ENCODE measurements at places on chromosomes 1 and 21.

DNA sequence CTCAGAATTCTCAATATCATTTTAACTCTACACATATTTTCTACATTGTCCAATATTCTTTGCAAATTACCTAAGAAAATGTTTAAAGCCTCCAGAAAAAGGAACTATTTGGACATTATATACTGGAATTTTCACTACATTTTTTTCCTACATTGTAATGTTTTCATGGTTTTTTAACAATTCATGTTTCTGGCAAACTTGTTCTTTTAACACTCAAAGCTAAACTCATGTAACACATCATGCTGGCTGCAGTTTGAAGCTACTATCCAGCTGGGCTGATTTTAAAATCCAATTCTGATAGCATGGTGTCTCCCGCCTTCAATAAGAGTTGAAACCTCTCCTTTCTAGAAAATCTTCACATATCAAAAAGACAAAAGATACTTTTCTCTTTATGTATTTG is 52.0 kb downstream of the TGFBR3 start:
- DNase-seq: no peak

DNA sequence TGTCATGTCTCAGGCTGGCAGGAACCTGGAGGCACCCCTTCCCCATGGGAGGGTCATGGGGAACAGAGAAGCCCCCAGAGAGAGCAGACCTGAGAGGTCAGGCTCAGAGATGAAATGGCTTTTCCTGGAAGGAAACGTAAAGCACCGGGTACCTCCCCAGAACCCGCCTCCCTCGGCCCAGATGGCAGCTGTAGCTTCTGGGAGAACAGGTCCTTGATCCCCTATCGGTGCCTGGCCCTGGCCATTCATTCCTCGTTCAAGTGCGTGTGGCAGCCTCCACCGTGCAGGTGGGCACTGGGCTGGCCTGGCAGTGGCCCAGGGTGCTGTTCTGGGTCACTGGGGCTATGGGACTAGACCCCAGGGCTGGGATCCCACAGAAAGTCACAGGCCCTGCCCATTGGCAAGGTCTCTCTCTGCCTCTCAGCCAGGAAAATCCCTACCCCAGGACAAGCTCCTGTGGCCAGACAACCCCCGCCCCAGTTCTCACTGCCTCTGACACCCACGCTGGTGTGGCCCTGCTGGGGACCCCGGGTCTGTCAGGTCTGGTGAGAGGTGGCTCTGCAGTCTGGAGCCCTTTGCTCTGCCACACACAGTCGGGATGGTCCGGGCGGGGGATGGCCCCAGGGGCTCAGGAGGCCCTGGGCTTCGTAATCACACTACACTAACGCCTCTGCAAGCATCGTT is 183.2 kb upstream of the VAMP3 start:
- DNase-seq: no peak

GRCh38 chr1:164559342-164560051 is 513 bp downstream of the PBX1 start:
- DNase-seq: no peak

- DNase-seq: no peak
Measured at GRCh38 chr1:203665993-203666392, 39.4 kb downstream of the ATP2B4 start.

- no peak for DNase-seq
Measured at GRCh38 chr1:192100686-192101468, 57.4 kb upstream of the RGS18 start.

DNA sequence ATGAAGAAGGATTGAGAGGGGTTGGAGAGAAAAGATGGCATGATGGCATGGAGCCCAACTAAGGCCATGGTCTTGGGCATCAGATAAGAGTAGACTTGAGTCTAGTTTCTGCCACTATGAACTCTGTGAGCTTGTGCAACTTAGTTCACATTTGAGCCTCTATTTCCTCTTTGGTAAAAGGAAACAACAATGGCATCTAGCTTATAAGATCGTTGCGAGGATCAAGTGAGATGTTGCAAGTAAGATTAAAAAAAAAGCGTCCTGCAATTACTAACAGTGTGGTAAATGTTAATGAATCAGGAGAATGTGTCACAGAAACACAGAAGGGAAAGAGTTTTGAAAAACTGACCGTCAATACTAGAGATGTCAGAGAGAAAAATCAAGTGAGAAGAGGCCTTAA is 202.9 kb upstream of the FGGY start:
- DNase-seq: no peak

- DNase-seq: no peak
Measured at GRCh38 chr1:61138921-61139774, 56.8 kb downstream of the NFIA start.

GRCh38 chr21:46500224-46500861 is 41.7 kb downstream of the DIP2A start:
- DNase-seq: no peak

GRCh38 chr1:85554630-85555327 is 25.8 kb upstream of the CCN1 start:
- no peak for DNase-seq

DNA sequence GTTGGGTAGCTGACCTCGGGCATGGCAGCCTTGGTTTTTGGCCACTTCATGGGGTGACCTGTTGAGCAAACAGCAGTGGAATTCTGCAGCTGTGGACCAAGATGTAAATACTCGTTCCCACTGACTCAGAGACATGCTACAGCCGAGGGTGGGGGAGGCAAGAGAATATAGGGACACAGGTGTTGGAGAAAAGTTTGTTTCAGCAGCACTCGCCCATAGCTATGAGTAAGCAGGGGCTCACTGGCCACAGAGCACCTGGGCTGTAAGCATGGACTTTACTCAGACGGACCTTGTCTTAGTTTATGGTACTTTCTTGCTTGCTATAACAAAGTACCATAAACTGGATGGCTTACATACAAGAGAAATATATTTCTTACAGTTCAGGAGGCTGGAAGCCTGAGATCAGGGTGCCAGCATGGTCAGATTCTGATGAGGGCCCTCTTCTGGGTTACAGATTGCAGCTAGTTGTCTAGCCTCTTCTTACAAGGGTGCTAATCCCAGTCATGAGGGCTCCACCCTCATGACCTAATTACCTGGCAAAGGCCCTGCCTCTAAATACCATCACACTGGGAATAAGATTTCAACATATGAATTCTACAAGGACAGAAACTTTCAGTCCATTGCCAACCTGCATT is 437.2 kb upstream of the DAB1 start:
- DNase-seq: no peak

GRCh38 chr21:31946231-31946630 is 73.4 kb downstream of the HUNK start:
- DNase-seq: no peak

DNA sequence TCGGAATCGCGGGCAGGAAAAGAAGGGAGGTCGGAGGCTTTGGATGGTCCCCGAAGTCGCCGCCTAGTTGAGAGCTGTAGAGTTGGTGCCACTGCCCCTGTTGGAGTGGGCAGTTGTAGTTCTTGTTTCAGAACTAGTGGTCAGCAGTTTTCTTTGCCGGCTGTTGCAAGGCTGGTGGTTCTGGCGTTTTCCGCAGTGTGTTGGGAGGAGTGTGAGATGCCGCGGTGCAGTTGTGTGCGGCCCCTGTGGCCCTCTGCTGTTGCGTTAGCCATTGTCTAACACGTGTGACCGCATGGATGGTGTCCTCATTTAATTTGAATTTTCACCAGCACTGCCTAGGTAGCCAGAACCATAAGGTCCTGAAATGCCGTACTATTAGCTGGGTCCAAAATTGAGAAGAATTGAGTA is 1.4 kb downstream of the ARF1 start:
- DNase-seq: no peak

GRCh38 chr1:209207701-209208286 is 375.7 kb upstream of the CAMK1G start:
- no peak for DNase-seq

DNA sequence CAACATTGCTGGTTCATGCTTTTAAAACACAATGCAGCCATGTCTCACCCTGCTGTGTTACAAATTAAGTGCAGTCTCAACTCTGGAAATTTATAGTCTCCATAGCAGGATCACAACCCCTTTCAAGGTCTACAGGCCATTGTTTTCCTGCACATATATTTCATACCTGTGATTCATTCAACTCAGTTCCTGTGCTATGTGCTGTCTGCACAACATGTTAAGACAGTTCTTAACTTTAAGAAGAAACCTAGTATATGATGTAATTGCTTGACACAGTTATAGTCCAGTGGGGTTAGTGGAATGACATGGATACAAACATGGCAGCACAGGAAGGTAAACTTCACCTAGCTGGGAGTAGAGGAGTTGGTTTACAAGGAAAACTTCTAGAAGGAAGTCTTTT is 106.4 kb downstream of the IFI44 start:
- DNase-seq: no peak

DNA sequence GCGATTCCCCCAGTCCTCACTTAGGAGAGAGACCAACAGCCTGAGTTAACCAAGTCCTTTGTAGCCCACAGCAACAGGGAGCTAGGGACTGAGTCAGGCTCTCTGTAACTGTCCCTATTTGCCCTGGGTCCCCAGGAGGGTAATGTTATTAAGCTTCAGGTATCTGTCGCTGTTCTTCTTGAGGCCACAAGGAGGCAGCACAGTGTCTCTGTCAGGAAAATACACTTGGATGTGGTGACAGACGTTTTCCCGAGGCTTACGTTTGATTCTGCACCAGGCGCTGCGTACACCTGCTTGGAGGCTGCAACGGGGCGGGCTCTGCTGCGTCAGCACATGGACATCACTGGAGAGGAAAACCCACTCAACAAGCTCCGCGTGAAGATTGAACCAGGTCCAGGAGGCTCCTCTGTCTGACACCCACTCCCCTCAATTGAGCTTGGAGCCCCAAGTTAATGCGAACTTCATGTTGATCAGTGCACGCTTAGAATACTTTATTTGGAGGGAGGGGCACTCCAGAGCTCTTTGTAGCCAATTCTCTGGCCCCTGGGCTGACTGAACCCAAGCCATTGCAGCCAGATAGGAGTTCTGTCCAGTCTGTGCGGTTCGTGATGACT is 10.7 kb upstream of the ELF3 start:
- DNase-seq: no peak

DNA sequence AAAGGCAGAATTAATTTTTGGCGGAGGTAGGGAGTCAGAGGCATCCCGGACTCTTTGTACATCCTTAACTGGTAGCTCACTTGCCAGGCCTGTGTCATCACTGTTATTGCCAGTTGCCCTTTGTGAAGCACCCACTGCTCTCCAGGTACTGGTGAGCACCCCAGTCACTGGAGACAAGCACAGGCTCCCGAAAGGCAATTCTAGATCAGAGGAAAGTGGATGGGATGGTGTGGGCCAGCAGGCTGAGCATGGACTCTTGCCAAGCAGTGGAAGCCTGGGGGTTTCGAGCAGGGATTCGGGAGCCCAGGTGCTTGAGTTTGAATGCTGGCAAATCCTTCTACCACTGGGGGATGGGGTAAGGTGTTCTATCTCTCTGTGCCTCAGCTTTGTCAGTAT is 551.1 kb downstream of the MATN1 start:
- DNase-seq: no peak

GRCh38 chr1:16235944-16236510 is 956 bp downstream of the CPLANE2 start:
- peak; percentile 25 for DNase-seq

- DNase-seq: no peak
Measured at GRCh38 chr1:32112806-32113375, 5.0 kb downstream of the KPNA6 start.

- no peak for DNase-seq
Measured at GRCh38 chr1:59521456-59521855, 224.6 kb downstream of the FGGY start.

DNA sequence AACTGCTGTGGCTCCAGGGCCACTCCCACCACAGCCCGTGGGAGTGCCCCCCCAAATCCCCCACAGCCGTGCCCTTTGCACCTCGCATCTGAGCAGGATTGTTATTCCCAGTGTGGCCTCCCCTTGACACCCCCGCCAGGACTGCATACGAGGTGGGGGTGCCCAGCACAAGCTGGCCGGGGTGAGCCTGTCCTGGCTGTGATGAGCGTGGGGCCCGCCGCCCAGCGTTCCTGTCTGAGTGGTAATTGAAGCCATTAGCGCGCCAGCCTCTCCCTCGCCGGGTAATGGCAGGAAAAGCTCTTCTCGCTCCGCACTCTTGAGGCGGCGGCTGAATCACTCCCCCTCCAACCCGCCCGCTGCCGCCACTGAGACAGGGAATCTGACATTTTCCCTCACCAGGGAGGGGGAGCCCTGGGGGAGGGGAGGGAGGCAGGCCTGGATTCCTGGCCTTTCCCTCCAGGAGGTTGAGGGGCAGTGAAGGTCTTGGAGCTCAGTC is 27.7 kb downstream of the PTPRF start:
- DNase-seq: no peak

- no peak for DNase-seq
Measured at GRCh38 chr1:221204055-221204833, 325.0 kb downstream of the HLX start.

DNA sequence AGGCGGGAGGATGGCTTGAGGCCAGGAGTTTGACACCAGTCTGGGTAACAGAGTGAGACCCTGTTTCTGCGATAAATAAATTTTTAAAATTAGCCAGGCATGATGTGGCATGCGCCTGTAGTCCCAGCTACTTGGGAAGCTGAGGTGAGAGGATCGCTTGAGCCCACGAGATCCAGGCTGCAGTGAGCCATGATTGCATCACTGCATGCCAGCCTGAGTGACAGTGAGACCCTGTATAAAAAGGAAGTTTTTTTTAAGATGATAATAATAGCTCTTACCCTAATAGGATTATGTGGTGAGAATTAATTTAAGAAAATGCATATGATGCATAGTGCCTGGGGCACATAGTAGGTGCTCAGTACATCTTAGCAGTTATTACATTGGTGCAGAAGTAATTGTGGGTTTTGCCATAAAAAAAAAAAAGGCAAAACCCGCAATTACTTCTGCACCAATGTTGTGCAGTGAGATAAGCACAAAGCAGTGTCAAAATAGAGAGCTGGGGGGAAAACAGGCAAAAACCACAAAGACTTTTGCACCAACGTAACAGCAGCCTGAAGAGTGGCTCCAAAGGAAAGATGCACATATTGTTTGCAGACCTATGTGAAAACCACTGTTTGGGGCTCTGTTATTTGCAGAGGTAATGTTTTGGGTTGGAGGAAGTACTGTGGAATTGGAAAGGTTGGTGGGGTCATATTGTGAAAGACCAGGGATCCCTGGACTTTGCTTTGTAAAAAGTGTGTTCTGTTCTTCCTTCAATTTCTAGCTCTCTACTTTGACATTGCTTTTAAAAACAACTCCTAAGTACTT is 72.4 kb downstream of the PLXNA2 start:
- no peak for DNase-seq

GRCh38 chr1:216476341-216476740 is 53.1 kb upstream of the USH2A start:
- DNase-seq: no peak

- no peak for DNase-seq
Measured at GRCh38 chr1:233412812-233413211, 85.3 kb downstream of the MAP3K21 start.

GRCh38 chr1:7447736-7448135 is 323.4 kb upstream of the VAMP3 start:
- no peak for DNase-seq

GRCh38 chr21:35818597-35818996 is 241.7 kb downstream of the SETD4 start:
- no peak for DNase-seq

- no peak for DNase-seq
Measured at GRCh38 chr1:66253330-66253921, 280.5 kb upstream of the SGIP1 start.

GRCh38 chr1:186231861-186232436 is 143.1 kb downstream of the TPR start:
- DNase-seq: no peak

GRCh38 chr1:7019510-7019909 is 234.3 kb downstream of the CAMTA1 start:
- DNase-seq: no peak

- no peak for DNase-seq
Measured at GRCh38 chr1:64663668-64664067, 81.2 kb upstream of the RAVER2 start.

- no peak for DNase-seq
Measured at GRCh38 chr1:56374026-56374974, 205.1 kb downstream of the PLPP3 start.
